ENCODE measurements at places on chromosomes 6 and 20.
A peak's percentile ranks its signal among the peaks of the same experiment; 100 is the strongest.

- DNase-seq = no peak
These were observed 128.4 kb upstream of the ESR1 start for GRCh38 chr6:151679081-151679480.

GRCh38 chr6:147221739-147222138 is 17.5 kb downstream of the STXBP5 start:
- DNase-seq = no peak

GRCh38 chr6:158207422-158207788 is 39.3 kb downstream of the GTF2H5 start:
- no peak for DNase-seq

DNA sequence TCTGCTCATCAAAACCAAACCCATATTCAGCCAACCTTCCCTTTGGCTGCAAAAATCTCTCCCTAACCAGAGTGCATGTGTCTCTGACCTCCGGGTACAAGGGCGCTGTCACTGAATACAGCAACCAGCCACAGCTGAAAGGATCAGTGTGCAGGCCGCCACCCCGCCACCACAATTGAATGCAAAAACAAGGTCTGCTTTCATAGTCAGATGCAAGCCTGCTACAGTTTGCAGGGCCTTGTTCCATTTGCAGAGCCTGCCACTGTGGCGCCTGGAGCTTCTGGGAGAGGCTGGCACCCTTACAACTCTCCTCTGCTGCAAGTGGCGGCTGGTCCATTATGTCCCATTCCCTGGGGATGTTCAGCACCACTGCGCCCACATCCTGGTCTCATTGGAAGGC is 23.5 kb downstream of the MDGA1 start:
- peak; percentile 34 for DNase-seq

Data from NCI-H526 (cell line).